ENCODE measurements at places on chromosomes 16 and 17.

- peak; percentile 14 for DNase-seq
Observed at GRCh38 chr17:30550512-30551273, 73.5 kb downstream of the GOSR1 start.

GRCh38 chr17:11195801-11196200 lies 45.2 kb upstream of the SHISA6 start:
- DNase-seq, result no peak

DNA sequence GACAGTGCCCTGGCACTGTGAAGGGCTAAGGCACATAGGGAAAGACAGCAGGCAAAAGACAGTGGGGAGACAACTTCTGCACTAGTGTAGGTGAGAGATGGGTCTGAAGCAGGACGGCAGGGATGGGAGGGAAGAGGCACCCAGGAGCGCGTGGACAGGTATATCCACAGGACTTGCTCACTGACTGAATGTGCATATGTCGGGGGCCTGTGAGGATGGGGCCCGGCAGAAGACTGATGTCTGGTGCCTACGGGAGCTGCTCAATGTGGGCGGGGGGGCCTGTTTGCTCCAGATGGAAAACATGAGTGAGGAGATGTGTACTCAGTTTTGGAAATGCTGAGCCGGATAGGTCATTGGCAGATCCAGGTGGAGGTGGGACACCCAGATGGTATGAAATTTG lies 47.3 kb upstream of the PMFBP1 start:
- no peak for DNase-seq

DNA sequence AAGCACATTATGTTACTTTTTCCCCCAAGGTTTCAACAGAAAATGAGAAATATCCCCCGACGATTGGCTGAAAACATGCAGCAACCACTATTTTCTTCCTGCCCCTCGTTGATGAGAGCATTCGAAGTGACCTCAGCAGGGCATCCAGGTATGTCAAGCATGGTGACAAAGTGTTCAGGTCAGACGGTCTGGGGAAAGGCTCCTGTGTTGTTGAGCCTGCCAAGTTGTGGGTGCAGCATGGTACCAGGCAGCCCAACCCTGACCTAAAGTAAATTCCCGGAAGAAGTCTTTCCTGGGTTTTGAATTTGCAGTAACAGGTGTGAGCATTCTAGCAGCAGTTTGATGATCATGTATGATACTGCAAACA lies 51.7 kb upstream of the SEC14L1 start:
- peak; percentile 24 for DNase-seq

GRCh38 chr17:80095038-80095843 lies 6.1 kb upstream of the GAA start:
- no peak for DNase-seq

DNA sequence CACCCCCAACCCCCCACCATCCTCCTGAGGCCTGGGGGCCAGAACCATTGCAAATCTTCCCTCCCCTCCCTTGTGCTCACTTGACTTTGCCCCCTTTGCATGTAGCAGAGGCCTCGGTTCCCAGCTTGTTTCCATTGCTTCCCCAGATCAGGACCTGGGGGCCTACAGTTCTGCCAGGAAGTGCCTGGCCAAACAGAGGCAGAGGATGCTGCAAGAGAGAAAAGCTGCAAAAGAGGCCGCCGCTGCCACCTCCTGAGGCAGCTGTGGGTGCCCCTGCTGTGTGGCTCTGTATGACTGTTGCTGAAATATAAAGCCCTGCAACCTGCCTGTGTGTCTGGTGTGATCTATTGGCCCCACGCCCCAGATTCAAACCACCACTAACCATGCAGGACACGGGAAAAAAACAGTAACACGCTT lies 2.3 kb downstream of the NDUFB10 start:
- no peak for DNase-seq

- DNase-seq, result peak; percentile 100
Observed at GRCh38 chr17:17712268-17712924, 31.1 kb downstream of the RAI1 start.

GRCh38 chr17:16304830-16305229 lies 48.4 kb downstream of the CENPV start:
- DNase-seq, result peak; percentile 69

GRCh38 chr17:10614536-10615155 lies 42.5 kb downstream of the MYH3 start:
- peak; percentile 68 for DNase-seq

DNA sequence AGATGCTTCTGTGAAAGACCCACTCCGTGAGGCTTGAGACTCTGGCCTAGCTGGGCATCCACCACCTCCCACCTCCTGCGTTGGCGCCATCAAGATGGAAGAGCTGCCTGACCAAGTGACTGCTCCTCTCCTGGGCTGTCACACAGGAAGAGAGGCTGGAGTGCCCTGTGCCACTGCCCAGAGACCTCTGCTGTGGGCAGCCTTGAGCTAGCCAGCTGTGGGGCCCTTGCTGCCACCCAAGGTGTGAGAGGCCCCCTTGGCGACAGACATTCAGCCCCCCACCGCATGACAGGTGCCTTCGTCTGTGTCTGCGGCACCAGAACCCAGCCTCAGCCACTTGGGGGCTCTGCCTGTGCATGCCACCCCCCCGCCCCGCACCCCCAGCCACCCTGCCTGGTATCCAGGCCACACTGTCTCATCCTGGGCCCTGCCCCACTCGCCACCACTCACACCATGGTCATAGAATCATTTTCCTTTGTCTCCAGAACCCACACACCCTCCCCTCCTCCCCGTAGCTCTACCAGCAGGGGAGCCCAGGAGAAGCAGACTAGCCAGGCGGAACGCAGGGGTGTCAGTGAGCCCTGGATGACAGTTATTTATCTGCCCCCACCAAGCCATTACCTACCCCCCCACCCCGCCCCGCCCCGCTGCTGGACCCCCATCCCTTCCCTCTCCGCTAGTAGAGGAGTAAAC lies 120.9 kb upstream of the LHX1 start:
- DNase-seq, result no peak

GRCh38 chr17:54985476-54985875 lies 16.9 kb downstream of the STXBP4 start:
- DNase-seq, result no peak

GRCh38 chr16:89822188-89823086 lies 5.8 kb upstream of the SPIRE2 start:
- DNase-seq, result no peak

GRCh38 chr16:76669288-76669687 lies 392.1 kb downstream of the CNTNAP4 start:
- DNase-seq, result no peak

DNA sequence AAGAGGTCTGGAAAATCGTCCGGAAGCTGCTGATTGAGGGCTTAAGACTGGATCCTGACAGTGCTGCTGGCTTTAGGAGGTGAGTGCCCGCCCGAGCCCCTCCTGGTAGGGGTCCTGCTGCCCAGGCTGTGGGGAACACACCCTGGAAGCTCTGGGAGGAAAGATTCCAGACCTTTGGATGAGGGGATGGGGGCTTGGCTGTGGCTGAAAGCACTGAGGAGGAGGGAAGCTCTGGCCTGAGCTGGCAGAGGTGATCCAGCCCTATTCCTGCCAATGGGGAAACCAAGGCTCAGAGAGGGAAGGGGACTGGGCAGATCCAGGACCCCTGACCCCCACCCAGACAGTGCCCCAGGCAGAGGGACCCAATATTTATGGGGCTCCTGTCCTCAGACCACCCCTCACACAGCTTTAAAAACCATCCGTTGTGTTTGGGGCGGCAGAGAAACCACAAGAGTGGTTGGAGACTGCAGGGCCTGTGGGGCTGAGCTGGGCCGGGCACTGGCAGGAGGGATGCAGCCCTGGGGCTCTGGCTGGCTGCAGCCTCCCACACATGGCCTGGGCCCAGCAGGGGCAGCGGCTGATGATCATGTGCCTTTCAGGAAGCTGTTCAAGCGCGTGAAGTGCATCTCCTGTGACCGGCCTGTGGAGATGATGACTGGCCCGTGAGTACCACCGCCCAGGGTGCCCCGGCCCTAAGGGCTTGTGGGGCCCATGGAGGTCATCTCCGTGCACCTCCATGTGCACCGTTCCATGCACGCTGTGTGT lies 22.8 kb downstream of the UBALD1 start:
- no peak for DNase-seq

DNA sequence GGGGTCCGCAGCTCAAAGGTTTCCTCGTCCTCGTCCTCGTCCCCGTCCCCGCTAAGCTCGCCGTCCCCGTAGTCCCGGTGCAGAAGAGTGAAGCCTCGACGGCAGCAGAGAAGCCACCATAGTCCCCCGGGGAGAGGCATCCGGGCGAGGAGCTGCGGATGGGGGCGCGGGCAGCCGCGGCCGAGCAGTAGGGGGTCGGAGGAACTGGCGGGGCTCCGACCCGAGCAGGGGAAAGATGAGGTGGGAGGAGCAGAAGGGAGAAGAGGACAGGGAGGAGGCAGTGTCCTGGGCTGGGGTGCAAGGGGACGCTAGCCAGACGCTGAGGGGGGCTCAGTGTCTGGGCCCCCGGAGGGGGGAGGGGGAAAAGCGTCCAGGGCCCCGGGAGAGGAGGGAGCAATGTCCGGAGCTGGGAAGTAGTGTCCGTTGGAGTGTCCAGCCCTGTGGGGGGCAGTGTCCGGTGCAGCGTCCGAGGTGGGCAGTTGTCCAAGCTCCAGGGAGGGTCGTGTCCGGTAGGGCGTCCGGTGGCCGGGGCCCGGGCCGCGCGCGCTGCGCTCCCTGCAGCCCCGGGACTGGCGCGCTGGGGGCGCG lies at the start of gene PLEKHH3:
TSS of gene PLEKHH3 (minus strand) at position 571 of the 588 bp plus-strand sequence. CDS start at position 140, 431 bp downstream.
- no peak for DNase-seq

GRCh38 chr17:80111702-80112470 lies 10.5 kb downstream of the GAA start:
- no peak for DNase-seq

GRCh38 chr17:17931159-17931558 lies 41.0 kb downstream of the TOM1L2 start:
- DNase-seq, result no peak

DNA sequence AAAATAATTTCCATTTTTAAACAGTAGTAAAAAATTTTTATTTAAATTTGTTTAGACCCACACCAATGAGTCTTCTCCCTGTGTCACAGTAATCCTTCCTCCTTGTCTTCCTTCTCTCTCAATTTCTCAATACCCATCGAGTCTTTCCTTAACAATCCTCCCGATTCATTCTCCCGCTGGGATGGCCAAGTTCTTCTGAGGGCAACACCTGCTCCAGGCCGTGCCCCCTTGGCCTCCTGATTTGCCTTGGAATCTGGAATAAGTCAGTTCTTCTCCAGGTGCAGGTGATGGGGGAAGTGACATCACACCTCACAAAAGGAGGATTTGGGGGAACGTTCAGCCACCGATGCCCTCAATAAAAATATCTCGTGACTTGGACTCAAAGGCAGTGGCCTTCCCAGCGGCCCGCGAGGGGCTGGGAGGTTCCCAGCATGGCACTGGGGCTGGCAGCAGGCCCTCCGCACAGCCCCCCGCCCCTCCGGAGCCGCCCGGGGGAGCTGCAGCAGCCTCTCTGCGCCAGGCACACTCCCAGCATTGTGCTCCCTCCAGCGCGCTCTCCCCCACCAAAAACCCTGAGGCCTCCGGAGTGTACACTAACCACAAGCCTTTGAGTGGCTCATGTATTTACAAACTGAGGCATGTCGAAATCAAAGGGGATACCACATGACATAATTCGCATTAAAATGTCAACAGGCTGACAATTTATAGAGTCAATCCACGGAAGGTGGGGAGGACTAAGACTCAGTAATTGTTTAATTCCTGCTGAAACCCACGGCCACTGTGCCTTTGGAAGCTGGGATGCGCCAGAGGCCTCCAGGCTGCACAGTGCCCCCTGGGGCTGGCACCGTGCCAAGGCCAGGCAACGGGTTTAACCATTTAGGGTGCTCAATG lies 120.5 kb downstream of the ZFHX3 start:
- peak; percentile 97 for DNase-seq

- DNase-seq, result peak; percentile 43
Observed at GRCh38 chr17:4881761-4882555, 17.4 kb upstream of the C17orf107 start.

- DNase-seq, result no peak
Observed at GRCh38 chr16:19377864-19378263, 39.8 kb upstream of the TMC5 start.

DNA sequence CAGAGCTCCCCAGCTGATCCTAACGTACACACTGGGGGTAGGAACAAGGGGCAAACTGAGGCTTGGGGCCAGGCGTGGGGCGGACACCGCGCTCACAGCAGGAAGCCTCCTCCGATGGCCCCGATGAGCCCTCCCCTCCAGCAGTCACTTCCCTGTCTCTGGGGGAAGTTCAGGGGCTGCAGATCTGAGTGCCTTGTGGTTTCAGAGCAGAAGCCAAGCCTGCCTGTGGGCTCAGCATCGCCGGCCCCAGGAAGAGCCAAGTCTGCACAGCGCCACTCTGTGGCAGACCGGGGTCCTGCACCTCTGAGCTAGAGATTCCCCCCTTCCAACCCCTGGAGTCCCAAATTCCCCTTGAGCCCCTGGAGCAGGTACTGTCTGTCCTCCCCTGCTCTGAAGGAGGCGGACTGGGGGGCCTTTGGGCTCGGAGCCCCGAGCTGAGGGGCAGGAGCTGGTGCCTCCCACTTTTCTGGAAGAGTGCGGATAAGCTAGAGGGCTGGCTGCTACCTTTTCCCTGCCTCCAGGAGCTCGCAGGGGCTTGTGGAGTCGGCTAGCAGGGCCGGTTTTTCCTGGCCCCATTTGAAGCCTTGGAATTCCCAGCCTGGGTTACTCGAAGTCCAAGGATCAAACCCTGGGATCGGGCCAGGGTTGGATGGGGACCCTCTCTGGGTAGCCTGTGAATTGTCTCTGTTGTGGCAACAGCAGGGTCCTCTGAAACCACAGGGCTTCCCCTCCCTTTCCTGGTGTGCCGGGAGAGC lies 2.9 kb downstream of the GSE1 start:
- peak; percentile 95 for DNase-seq

DNA sequence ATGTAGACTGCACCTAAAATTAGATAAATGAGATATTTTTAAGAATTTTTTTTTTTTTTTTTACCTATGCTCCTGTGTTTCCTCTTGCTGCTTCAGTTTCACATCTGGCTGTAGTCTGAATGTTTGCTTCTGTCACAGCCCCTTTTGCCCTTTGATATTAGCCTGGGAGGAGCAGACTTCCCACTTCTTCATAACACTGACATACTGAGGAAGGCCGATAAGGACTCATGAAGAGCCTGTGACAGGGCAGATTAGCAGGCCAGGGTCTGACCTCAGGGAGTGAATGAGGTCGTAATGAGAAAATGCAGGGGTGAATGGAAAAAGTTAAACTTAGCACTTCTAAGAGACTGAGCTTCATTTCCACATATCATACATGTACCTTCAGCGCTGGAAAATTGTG lies at the start of gene SLFN14:
TSS of gene SLFN14 (minus strand) at position 117 of the 400 bp plus-strand sequence. CDS start 2,757 bp downstream, outside the sequence.
- DNase-seq, result no peak

- no peak for DNase-seq
Observed at GRCh38 chr17:58300336-58300735, 19.6 kb upstream of the MPO start.

DNA sequence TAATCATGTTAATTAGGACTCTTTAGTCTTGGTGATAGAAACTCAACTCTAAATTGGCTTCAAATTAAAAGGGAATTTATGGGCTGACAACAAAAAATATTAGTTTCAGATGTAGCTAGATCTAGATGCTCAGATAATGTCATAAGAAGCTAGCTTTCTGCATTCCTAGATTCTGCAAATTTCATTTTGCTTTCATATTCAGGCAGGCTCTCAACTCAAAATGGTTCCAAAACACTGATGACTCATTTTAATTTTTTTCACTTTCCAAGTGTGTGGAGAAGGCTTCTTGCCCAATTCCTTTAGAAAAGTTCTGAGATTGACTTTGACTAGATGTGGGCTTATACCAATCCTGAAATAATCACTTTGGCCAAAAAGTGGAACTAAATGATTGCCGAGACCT lies 236.7 kb upstream of the GOT2 start:
- peak; percentile 26 for DNase-seq

GRCh38 chr17:62802561-62803205 lies 5.4 kb downstream of the MARCHF10 start:
- DNase-seq, result peak; percentile 35
